GM23248 (cell line): ENCODE measurements at places on chromosomes 5 and 9.

DNA sequence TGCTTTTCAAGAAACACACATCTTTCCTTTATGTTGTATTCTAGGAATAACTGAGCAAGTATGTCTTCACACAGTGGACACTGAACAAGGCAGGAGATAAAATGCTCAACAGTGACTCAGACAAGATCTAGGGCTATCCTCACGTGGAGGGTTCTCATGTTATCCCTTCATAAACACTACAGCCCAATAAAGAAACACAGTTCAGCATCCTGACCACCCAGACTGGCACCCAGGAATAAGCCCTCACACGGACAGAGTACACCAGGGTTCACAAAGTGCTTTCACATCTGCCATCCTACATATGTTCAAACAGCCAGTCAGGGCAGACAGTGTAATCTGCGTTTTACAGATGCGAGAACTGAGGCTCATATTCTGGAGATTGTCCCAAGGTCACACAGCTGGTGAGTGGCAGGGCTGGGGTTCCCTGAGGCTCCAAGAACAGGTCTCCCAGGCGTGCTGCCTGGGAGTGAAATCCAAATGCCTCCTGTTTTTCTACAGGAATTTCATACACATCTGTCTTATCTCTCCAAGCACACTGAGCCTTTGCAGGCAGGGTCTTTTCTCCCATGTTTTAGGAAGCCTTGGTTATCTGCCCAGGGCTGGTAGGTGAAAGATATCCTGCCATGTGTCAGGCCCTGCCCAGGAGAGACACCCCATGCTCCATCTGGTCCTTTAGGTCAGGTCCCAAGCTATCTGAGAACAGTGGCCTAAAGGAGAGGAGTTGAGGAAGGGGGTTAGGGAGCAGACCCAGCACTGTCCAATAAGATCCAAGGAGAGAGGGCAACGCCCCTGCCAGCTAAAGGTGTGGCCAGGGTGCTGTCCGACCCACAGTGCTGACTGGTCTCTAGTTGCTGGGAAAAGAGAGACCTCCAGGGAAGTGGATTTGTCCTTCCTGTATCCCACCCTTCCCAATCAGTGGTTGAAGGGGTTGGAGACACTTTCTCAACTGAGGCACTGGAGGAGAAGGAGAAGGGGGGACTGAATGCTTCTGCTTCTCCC, 47.9 kb upstream of the XPA start:
- DNase-seq = no peak

DNA sequence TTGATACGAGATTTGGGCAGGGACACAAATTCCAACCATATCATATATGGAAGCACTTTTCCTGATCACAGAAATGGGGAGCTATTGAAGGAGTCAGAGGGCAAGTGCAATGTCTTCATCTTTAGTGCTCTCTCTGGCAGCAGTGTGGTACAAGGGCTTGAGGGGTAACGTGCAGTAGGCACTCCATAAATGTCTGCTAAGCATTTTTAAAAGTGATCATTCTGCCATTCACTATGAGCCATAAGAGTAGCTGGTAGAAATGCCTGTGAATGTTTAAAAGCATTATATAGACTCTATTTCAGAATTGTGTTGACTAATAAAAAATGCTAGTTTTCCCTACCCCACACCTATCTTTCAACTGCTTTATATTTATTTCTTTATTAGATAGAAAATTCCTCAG, 61.1 kb upstream of the DHFR start:
- DNase-seq = no peak

- peak; percentile 27 for DNase-seq
These were observed 258.6 kb downstream of the TLE1 start for GRCh38 chr9:81430727-81431126.

GRCh38 chr5:112555691-112556090, 136.6 kb upstream of the EPB41L4A start:
- peak; percentile 74 for DNase-seq

GRCh38 chr9:116002624-116003023, 151.0 kb upstream of the PAPPA start:
- DNase-seq = peak; percentile 84

DNA sequence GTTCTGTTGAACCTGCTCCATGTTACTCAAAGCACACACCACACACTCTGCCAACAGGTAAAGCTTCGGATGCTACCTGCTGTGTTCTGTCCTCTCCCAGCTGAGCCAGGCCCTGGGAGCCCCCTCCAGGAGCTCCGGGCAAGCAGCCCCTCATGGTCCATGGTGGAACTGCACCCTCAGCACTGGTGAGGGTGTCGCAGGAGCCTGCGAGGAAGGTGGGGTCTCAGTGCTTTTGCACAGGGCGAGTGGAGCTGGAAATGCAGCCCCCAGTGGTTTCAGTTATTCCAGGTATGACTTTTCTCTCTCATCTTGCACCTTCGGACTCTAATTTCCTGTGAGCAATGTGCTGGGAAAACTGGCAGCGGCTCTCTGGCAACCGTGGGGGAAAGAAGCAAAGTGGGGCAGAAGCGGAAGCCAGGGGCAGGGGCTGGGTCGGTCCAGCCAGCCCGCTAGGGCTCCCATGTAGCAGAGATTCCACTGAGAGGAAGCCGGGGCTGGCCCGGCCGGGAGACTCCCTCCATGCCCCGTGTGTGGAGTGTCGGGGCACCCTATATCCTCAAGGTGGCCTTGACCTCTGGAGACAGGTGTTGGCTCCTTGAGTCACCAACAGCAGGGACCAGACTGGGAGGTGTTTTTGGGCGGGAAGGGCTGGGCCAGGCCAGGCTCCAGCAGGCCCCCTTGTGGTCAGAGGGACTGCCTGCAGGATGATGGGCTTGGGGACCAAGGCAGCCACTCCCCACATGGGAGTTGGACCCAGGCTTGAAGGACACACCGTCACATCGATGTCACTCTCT, 75.6 kb upstream of the PRSS3 start:
- DNase-seq = peak; percentile 31

DNA sequence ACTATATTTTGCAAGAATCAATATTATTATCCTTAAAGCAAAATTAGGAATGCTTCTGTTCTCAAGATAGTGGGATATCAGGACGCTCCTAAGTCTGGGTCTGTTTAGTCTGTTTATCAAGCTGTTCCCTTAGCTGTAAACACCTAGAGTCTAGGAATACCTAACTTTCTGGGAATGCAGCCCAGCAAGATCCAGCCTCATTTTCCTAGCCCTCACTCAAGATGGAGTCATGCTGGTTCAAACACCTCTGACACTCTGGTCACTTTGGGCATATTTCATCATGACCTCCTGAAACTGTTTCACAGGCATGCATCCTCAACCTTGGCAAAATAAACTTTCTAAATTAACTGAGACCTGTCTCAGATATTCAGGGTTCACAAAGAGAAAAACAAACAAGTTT, 14.4 kb upstream of the MRPS30 start:
- DNase-seq = no peak

GRCh38 chr9:110008663-110009062, 199.3 kb downstream of the C9orf152 start:
- DNase-seq = no peak

GRCh38 chr5:113047234-113047633, 70.6 kb downstream of the DCP2 start:
- DNase-seq = peak; percentile 54

DNA sequence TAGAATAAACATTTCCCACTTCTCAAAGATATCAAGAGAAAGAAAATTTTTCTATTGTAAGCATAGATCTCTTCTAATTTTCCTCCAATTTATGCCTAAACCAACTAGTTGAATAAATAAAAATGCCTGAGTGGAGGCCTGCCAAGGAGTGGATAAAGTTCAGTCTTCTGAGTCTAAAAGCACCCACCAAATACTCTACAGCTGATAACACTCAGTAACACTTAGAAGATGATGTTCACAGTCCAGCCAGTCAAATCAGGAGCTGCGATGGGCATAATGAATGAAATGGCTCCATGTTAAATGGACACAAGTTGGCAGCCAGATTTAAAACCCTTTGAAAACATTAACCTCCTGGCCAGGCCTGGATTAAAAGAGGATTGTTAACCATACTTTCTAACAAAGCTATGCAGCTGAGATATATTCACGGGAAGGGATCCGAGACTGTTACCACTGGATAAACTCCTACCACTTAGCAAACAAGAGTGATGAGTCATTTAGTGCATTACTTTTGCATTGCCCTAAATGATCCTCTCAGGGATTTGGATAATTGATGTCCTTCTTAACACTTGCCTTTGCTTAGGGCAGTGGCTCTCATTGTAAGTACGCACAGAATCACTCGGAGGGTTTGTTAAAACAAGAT, 63.7 kb upstream of the CCDC112 start:
- DNase-seq = peak; percentile 7

GRCh38 chr5:38832810-38833209, 13.0 kb upstream of the OSMR start:
- no peak for DNase-seq

DNA sequence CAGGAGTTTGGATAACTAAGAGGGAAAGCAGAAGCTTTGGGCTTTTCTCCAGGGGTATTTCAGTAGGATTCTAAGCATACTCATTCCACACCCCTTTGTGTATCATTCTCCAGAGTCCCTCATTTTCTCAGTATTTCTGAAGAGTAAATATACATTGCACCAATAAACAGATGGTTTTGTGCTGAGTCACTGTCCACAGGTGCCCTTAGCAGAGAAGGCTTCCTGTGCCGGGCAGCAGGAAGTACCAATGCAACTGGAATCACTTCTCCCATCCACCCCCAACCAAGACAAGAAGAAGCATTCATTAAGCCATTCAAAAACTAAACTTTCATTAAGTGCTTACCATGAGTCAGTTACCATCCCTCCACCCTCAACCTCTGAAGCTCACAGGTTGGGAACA, 3.6 kb upstream of the CCNJL start:
- no peak for DNase-seq

GRCh38 chr9:95142315-95142714, 175.2 kb downstream of the FANCC start:
- no peak for DNase-seq

GRCh38 chr5:95822542-95823181, at the start of gene GLRX:
GLRX (minus strand) TSS chr5:95822726; CDS start chr5:95822662, 64 bp downstream.
- peak; percentile 97 for DNase-seq

DNA sequence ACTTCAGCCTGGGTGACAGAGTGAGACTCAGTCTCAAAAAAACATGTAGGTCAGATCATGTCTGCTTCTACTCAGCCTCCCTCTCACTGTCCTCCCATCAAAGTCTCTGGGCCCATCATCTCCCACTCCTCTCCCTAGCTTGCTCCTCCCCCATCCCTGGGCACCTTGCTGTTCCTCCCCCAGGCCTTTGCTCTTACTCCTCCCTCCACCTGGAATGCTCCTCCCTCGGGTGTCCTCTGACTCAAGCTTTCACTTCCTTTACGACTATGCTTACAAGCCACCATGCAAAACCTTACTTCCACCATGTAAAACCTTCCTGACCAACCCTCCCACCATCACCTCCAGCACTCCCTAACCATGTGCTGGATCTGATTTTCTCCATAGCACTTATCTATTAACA, 51.5 kb downstream of the MTMR12 start:
- DNase-seq = no peak

GRCh38 chr5:168833936-168834335, 254.8 kb upstream of the PANK3 start:
- DNase-seq = no peak

GRCh38 chr5:83149671-83150070, 72.3 kb downstream of the XRCC4 start:
- peak; percentile 47 for DNase-seq

GRCh38 chr5:82335806-82336205, 57.7 kb upstream of the RPS23 start:
- peak; percentile 66 for DNase-seq

DNA sequence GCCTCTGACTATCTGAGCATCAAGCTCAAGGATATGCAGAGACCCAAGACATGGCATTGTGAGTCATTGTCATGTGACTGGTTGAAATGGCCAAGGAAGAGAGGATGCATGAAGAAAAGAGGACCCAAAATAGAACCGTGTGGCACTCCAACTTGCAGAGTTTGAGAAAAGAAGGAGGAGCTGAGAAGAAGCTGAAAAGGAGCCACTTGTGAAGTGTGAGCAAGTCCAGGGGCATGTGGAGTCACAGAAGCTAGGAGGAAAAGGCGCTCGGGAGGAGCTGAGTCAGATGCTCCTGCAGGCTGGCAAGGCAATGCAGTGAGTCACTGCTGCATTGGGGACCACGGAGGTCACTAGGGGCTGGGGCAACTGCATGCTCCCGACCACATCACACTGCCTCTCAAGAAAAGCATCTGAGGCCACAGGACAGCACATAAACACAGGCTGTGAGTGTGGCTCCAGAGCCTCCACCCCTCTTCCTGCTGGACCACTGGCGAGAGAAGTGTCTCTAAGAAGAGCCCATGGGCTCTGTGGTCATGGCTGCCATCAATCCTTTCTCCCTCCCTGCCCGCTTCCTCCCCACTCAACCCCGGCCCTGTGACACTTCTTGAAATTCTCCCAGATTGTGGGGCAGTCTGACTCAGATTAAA, 197.6 kb downstream of the DRD1 start:
- peak; percentile 94 for DNase-seq

- peak; percentile 82 for DNase-seq
These were observed at the start of gene ARHGEF28 for GRCh38 chr5:73625944-73626811. ARHGEF28 (plus strand) TSS chr5:73626196; CDS start chr5:73684852, 58,656 bp downstream.

- peak; percentile 97 for DNase-seq
These were observed 92.9 kb downstream of the NDFIP1 start for GRCh38 chr5:142201471-142201887.

DNA sequence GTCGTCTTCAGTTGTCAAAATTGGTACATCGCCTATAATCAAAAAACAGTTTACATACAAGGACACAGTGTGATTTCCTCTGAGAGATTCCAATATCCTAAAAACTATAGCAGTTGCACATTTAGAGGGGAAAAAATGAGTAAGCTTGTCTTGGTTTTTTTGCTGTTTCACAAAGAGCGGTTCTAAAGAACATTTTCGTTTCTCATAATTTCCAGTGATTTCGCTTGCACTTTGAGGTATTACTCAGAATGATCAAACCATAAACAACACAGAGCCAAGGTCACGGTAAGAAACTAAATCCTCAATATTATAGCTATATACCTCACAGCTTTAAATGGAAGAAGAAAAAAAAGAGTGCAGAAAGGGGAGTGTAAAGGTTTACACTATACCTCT, 861 bp downstream of the MTX3 start:
- DNase-seq = peak; percentile 82

GRCh38 chr5:173230690-173231380, 4.2 kb downstream of the NKX2-5 start:
- no peak for DNase-seq

DNA sequence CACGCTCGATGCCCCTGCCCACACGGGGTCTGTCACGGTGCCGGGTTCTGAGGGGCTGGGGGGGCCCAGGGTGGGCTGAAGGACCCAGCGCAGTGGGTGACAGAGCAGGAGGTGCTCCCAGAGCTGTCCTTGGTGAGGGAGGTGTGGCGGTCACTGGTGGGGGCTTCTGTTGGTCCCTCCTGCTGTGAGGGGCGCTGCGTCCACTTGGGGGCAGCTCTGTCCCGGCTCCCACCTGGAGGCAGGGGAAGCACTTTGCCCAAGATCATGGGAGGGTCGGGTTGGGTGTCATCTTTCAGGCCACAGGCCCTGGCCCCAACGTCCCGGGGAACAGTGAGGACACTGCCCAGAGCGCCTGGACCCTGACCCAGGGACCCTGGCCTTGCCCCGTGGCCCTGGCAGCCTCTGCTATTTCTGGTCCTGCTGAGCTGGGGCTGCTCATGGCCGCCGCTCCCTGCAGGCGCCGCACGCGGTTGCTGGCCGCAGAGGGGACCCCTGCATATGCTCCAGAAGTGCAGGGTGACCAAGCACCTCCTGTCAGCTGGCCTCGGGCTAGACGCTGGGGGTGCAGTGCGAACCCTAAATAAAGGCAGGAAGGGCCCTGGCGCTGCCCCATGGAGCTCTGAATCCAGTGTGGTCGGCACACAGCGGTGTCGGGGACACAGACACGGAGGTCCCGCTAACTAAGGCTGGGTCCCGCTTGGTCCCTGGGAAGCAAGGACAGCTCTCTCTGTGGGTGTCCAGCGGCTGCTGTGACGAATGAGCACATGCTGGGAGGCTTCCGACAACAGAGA, 11.6 kb upstream of the RNU6ATAC start:
- DNase-seq = peak; percentile 42

- peak; percentile 83 for DNase-seq
These were observed 86.7 kb upstream of the TAS2R1 start for GRCh38 chr5:9716838-9717281.
